ENCODE measurements at places on chromosomes 2 and 18.

- no peak for DNase-seq
Measured at GRCh38 chr2:124314084-124314483, 289.0 kb downstream of the CNTNAP5 start.

DNA sequence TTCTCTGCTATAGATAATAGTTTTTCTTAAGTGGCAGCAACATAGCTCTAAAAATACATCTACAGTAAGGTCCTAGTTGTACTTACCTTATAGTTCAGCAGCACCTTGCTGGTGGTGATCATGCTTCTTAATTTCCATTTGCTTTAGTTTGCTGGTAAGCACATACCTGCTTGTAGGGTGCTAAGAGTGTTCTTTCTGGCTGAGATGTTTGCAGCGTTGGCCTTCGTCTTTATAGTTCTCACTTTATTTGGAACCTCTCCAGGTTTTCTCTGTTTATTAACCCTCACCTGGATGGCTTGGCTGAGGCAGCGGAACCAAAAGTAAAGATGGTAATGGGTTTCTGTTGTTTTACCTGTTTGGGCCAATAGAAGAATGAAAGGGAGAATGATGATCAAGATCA, 123.6 kb upstream of the EFEMP1 start:
- DNase-seq: no peak

DNA sequence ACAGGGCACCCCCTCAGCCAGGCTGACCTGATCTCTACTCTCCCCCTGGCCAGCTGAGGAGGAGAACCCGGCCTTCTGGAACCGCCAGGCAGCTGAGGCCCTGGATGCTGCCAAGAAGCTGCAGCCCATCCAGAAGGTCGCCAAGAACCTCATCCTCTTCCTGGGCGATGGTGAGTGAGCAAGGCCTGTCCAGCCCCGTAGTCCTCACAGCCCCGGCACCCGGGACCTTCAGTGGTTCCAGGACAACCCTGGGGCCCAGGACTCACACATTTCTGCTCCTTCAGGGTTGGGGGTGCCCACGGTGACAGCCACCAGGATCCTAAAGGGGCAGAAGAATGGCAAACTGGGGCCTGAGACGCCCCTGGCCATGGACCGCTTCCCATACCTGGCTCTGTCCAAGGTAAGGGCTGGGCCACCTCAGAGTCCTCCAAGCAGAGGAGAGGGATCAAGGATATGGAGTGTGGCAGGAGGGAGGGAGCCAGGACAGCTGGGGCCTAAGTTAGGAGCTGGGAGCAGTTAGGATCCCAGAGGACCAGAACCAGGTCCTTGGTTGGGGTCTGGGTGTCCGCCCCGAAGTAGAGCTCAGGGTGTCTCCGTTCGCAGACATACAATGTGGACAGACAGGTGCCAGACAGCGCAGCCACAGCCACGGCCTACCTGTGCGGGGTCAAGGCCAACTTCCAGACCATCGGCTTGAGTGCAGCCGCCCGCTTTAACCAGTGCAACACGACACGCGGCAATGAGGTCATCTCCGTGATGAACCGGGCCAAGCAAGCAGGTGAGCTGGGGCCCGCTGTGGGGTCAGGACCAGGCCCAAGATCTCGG, 555 bp downstream of the ALPI start:
- DNase-seq: no peak

- no peak for DNase-seq
Measured at GRCh38 chr2:133158024-133158423, 410.2 kb downstream of the NCKAP5 start.

GRCh38 chr18:5980721-5981120, 85.4 kb upstream of the TMEM200C start:
- DNase-seq: no peak

DNA sequence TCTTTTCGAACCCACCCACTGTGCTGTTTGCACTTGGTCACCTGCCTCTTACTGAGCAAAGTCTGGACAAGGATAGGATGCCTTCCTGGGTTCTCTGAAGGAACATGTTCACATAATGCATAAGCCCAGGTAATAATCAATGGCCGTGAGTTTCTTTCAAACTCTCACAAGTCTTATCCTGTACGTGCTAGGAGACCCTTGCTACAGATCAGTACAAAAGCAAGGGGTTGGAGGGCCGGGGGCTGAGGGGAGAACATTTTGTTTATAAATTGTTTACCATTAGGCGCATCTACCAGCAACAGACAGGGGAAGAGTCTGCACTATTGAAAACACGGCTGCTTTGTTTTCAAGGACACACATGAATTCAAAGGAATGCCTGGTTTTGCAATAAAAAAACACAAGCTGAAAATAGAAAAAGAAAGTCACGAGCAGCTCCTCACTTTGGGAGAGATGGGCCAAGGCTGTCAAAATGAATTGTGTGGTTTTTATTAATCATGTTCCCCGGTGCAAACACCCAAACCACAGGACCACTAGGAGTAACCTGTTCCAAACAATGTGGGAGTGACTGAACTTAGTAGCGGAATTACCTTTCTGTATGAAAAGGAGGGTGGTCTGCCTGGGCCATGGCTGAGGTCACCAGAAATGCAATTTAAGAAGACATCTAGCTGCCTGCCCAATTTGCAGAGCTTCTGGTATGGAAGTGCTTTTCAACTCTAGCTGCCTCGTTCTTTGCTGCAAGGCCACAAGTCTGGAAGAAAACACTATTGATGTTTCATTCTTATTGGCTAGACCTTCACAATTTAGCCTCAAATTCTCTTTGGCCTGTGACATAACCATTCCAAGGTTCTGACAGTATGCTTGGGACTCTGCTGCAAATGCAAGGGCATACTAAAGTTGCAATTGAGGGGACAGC, 73.5 kb downstream of the CCBE1 start:
- peak; percentile 87 for DNase-seq

GRCh38 chr18:54129448-54130067, 94.9 kb downstream of the MBD2 start:
- no peak for DNase-seq

GRCh38 chr18:59359576-59359952, 499 bp upstream of the LMAN1 start:
- DNase-seq: no peak

DNA sequence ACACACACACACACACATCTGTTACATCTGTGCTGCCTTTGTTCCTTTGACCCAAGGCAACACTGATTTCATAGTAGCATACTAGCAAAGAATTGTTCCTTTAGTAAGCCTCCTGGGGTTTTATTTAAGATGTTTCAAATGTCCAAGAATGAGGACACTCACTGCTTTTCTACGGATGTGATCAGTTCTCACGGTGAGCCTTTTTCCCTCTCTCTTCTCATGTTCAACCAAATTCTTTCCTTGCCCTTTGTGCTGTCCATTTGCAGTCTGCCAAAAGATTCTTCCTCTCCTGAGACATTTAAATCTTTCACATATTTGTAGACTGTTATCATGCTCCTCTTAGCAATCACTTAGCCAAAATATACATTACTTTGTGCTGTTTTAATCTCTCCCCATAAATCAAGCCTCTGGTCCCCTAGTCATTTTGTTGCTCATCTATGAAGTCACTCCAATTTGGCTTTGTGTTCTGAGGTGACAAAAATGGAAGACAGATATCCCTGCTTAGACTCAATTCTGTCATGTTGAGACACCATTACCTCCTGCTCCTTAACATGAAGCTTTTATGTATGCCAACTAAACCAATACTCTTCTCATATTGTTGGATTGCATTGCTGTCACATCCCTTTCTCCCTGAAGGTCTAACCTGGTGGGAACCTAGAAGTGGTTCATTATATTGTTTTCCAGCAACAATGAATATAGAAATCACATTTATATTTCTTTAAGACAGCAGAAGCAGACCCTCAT, 1605.3 kb upstream of the ACVR2A start:
- peak; percentile 97 for DNase-seq

GRCh38 chr18:34600158-34600557, 109.9 kb upstream of the DTNA start:
- peak; percentile 38 for DNase-seq

DNA sequence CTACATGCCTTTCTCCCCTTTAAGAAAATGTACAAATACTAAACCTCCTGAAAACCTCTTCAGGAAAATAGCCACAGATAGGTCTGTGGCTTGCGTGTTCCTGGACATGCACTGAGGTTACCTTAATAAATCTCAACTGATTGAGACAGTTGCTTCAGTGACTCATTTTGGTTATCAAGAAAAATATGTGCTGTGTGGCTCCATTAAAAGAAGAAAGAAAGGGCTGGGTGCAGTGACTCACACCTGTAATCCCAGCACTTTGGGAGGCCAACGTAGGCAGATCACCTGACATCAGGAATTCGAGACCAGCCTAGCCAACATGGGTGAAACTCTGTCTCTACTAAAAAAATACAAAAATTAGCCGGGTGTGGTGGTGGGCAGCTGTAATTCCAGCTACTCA, 27.1 kb downstream of the CREG2 start:
- DNase-seq: no peak

- DNase-seq: peak; percentile 43
Measured at GRCh38 chr18:70450426-70451253, 161.8 kb downstream of the SOCS6 start.

- DNase-seq: peak; percentile 80
Measured at GRCh38 chr2:223635080-223635479, 32.9 kb upstream of the SCG2 start.

DNA sequence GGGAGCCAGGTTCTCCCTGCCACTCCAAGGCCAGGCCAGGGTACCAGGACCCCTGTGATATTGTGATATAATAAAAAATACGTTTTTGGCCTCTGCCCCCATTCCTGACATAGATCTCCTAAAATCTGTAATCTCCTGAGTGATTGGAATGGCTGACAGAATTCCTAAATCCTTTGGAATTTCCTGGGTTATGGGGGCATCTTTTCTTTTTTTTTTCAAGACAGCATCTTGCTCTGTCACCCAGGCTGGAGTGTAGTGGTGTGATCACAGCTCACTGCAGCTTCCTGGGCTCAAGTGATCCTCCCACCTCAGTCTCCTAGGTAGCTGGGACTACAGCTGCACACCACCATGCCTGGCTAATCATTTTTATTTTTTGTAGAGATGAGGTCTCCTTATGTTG, 26.2 kb upstream of the TUBB6 start:
- no peak for DNase-seq

- no peak for DNase-seq
Measured at GRCh38 chr2:224350703-224351102, 51.2 kb downstream of the FAM124B start.

DNA sequence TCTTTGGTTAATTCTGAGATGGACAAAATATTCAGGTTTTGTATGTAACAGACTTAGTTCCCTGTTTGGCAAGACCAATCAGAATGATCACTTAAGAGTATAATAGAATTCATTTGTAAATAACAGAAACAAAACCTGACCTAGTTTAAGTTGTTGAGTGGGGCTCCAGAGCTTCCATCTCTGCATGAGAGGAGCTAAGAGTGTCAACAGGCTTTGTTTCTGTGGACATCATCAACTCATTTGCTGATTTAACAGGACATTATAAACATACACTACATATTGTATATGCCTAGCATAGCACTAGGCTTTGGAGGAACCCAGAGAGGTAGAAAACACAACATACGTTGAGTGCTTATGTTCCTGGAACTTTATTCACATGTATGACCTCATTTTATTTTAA, 75.3 kb upstream of the TRIB2 start:
- DNase-seq: no peak

- no peak for DNase-seq
Measured at GRCh38 chr2:160517731-160518130, 24.1 kb upstream of the RBMS1 start.

DNA sequence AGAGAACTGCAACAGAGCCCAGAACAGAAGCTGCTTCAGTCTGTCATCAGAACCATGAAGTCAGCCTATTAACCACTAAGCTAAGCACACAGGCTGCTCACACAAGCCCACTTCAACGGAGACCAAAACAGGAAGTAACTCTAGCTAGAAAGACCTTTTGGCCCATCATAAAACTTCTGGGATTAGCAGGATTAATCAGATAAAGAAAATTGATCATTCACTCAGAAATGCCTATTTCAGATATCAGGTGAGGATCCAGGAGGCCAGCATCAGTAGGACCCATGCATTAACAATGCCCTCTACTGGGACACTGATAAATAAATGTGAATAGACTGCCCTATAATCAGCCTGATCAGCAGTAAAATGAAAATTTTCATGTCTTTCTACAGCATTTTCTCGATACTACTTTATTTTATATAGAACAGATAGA, 101.4 kb downstream of the WDPCP start:
- peak; percentile 10 for DNase-seq

GRCh38 chr2:12796657-12797056, 79.9 kb downstream of the TRIB2 start:
- no peak for DNase-seq

DNA sequence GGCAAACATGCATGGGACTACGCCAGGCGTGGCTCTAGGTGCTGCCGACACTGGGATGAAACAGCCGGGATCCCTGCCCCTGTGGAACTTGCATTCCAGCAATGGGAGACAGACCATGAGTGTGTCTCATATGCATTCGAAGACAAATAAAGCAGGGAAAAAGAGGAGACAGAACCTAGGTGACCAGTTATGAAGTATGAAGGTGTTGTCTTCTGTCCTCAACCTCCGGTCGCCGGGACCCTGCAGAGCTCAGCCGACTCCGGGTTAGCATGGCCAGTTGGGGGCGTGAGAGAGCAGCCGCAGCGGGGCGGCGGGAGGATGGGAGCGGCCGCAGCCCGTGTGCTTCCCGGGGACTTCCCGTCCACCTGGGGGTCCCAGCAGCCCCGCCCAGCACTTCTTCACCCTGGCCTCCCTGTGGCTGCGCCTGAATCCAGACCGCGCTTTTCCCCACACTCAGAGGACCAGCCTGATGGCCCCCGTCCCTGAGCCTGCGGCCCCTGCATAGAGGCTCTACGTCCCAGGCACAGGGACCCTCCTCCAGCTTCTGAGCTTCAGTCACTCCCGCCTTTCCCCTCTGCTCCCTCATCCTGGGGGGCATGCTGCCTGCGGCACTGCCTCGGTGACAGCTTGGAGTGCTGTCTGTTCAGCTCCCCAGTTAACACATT, 11.4 kb downstream of the ID2 start:
- DNase-seq: no peak

DNA sequence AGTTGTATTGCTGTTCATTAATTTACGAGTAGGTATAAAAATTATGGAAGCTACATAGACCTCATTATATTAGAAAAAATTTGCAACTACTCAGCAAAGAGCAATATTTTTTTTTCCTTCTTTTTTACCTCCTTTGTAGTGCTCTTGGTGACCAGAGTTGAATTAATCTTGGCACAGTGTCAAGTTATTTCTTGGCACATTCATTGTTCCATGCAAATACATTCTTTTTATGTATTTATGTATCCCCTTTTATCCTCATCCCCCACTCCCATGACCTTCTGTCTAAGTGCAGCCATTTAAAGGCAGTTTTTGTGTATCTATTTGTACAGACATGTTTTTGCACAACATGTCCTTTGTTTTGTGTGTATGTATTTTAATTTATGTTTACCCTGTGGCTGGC, 224.5 kb downstream of the CCDC102B start:
- peak; percentile 23 for DNase-seq

- peak; percentile 74 for DNase-seq
Measured at GRCh38 chr2:239953418-239954061, 71.6 kb downstream of the NDUFA10 start.

GRCh38 chr2:20862850-20863249, 39.9 kb upstream of the LDAH start:
- no peak for DNase-seq

- no peak for DNase-seq
Measured at GRCh38 chr2:235706506-235706905, 212.7 kb downstream of the AGAP1 start.

GRCh38 chr2:20174410-20174809, 50.5 kb downstream of the SDC1 start:
- DNase-seq: no peak

- DNase-seq: peak; percentile 95
Measured at GRCh38 chr2:119431976-119432850, 559 bp downstream of the TMEM37 start.
